HT-29 (cell line): ENCODE measurements at places on chromosomes 13 and 19.

GRCh38 chr19:54343868-54344267, 4.9 kb upstream of the LILRA4 start:
- no peak for DNase-seq

DNA sequence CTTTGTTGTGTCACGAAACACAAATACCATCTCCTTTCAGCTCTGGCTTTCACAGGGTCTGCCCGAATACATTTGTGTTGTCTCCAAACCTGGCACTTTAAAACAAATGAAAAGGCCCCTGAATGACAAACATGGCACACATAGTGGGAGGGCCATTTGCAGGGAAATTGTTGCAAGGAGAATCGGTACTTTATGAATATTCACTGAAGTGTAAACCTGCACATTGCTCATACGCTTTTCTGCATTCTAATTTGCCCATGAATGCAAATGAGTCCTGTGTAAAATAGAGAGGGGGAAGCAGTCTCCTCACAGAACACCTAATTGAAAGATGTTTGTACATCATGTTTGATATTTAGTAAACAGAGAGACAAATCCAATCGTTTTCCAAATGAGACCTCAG, 82.7 kb upstream of the PCDH8 start:
- no peak for DNase-seq

- DNase-seq: peak; percentile 32
Observed at GRCh38 chr19:57559008-57559403, 657 bp downstream of the ZNF550 start.

- DNase-seq: no peak
Observed at GRCh38 chr19:47542030-47542475, 27.2 kb upstream of the NAPA start.

- DNase-seq: no peak
Observed at GRCh38 chr19:15213715-15214381, 13.1 kb upstream of the NOTCH3 start.

DNA sequence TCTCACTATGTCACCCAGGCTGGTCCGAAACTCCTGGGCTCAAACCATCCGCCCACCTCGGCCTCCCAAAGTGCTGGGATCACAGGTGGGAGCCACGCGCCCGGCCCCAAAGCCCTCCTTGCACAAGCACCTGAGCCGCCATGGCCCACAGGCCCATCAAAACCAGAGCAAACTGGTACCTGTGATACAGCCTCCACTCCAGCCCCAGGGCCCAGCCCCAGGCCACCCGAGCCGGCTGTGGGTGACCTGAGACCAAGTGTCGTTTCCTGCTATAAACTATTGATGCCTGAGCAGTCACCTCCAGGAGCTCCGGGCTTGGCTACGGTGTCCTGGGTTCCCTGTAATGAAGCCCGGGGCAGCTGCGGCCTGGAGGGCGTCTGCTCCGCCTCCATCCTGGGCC, 9.7 kb upstream of the PTBP1 start:
- DNase-seq: no peak
